Muscle of arm (tissue), 14 donors: ENCODE measurements at places on chromosomes 3 and 15. TPM values are rescaled to one million over a fixed set of nuclear protein-coding genes. Genes with fewer than 3 reads are reported as not detected.

IMPG2 gene
- polyA plus RNA-seq: 1.3 TPM

KLHL40 gene
- 93.7 TPM for polyA plus RNA-seq

VIPR1 gene
- polyA plus RNA-seq: 0.64 TPM

CLDN16 gene
- not detected for polyA plus RNA-seq

PLCH1 gene
- polyA plus RNA-seq: 0.27 TPM

C3orf33 gene
- polyA plus RNA-seq: 3.8 TPM

CYP8B1 gene
- not detected for polyA plus RNA-seq

LRRN1 gene
- 86.0 TPM for polyA plus RNA-seq

IQCF5 gene
- polyA plus RNA-seq: not detected

IQCF6 gene
- polyA plus RNA-seq: not detected

TRIM71 gene
- polyA plus RNA-seq: 0.25 TPM

TM4SF4 gene
- not detected for polyA plus RNA-seq

P2RY13 gene
- polyA plus RNA-seq: 1.3 TPM

NLGN1 gene
- 2.0 TPM for polyA plus RNA-seq
